ENCODE measurements at places on chromosomes 16 and 17. TPM values are rescaled to one million over a fixed set of nuclear protein-coding genes. Genes with fewer than 3 reads are reported as not detected.

The CCL22 gene
- total RNA-seq, result not detected

The FASN gene
- total RNA-seq, result 292 TPM

The IL34 gene
- not detected for total RNA-seq

The TMC5 gene
- not detected for total RNA-seq

The KIF19 gene
- total RNA-seq, result not detected

The NECAB2 gene
- total RNA-seq, result not detected

The ATAD5 gene
- 2.2 TPM for total RNA-seq

The LHX1 gene
- total RNA-seq, result not detected

The USP32 gene
- 30.9 TPM for total RNA-seq

The GGT6 gene
- total RNA-seq, result 0.08 TPM

The KRTAP1-1 gene
- total RNA-seq, result not detected

All from hair follicular keratinocyte (primary cell).